Naive thymus-derived CD8-positive, alpha-beta T cell (primary cell): ENCODE measurements at places on chromosomes 6 and 20.
A peak's percentile ranks its signal among the peaks of the same experiment; 100 is the strongest.

DNA sequence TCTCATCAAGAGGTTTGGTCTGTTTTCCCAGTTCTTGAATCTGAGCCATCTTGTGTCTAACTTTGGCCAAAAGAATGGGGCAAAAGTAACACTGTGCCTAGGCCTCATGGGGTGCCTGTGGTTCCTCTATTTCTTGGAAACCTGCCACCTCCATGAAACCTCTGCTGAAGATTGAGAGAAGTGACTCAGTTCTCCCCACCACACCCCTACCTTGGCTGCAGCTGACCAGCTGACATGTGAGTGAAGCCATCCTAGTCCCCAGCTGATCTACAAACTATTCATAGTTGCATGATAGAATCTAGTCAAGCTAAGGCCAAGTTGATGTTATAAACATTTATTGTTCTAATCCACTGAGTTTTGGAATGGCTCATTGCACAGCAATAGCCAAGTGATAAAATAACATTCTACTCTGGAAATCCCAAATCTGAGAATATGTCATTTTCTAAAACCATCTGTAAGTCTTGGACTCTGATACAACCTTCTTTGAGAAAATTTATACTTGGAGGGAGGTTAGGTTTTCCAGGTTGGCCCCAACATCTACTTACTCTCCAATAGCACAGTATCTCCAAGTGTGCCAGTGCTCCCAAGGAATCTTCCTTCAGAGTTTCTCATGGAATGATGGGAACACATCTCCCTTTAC, 107.0 kb upstream of the SMLR1 start:
- DNase-seq: no peak

DNA sequence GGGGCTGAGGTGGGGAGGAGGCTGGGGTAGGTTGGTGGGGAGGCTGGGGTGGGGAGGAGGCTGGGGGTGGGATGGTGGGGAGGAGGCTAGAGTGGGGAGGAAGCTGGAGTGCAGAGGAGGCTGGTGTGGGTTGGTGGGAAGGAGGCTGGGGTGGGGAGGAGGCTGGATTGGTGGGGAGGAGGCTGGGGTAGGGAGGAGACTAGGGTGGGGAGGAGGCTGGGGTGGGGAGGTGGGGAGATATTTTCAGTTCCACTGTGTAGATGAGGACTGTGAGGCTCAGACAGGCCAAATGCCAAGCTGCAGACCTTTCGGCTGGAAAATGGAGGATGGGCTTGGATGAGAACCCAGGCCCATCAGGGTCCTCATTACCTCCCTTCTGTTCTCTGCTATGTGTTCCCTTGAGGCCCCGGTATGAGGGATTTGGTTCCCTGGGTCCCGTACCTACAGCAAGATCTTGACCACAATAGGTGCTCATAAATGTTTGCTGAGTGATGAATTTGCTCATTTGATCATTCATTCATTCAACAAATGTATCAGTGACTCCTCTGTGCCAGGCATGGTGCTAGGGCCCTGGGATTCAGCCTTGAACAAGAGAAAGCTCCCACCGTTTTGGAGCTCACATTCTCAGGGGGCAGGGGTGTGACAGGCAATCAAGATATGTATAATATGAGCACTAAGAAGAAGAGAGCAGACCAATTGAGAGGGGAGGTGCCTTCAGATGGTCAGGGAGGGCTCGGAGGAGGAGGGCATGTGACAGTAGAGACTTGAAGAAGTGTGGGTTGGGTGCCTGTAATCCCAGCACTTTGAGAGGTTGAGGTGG, 36.1 kb upstream of the NOL4L start:
- no peak for DNase-seq

GRCh38 chr20:34622821-34623451, 54.0 kb downstream of the PIGU start:
- no peak for DNase-seq

GRCh38 chr6:71292001-71292400, 3.4 kb downstream of the OGFRL1 start:
- DNase-seq: no peak

DNA sequence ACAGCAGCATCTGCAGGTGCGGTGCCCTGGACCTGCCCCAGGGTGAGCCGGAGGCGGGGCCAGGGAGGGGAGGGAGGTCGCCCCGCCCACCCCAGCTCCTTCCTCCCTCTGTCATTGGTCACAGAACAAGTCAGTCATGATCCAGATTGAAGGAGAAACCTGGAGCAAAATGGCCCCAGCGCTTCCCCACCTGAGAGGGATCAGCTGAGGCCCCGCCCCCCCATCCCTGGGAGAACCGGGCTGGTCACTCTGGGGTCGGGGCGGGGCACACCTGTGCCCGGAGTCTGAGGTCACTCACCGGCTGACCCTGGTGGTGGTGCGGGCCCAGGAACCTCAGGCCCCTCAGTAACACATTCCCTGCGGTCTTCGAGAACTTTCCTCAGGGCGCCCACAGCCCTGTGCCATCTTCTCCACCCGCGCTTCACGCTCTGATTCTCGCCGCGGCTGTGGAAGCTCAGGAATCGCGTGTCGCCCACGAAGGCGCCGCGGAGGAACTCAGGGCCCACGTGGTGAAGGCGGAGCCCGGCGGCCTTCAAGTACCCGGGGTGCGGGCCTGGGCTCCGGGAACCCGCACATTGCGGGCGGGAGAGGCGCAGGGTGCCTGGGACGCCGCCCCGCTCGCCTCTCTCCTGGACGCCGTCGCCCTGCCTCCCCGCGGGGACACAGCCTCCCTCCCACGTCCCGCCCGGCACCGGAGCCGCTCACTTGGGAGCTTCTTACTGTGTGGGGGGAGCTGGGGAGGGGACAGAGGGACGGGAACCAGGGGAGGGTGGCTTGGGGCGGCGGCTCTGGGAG, 36.4 kb upstream of the HLA-C start:
- DNase-seq: peak; percentile 52

DNA sequence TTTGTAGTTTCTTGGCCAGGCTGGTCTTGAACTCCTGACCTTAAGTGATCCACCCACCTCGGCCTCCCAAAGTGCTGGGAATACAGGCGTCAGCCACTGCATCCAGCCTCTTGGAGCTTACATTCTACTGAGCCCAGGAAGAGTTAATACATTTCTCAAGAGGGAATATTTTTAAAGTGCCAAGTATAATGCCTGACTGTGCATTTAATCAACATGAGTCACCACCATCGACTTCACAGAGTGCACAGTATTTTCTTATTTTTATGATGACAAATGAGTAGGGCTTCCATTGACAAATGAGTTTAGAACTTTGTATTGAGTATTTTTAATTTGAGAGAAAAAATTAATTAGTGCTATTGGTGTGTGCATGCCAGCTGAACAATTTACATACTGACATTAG, 72.2 kb downstream of the SASH1 start:
- DNase-seq: no peak

- no peak for DNase-seq
Observed at GRCh38 chr6:15062516-15063252, 183.2 kb upstream of the JARID2 start.

- DNase-seq: no peak
Observed at GRCh38 chr6:52588710-52589091, 11.8 kb upstream of the TRAM2 start.

- DNase-seq: no peak
Observed at GRCh38 chr6:75751443-75751842, 2.4 kb downstream of the MYO6 start.

DNA sequence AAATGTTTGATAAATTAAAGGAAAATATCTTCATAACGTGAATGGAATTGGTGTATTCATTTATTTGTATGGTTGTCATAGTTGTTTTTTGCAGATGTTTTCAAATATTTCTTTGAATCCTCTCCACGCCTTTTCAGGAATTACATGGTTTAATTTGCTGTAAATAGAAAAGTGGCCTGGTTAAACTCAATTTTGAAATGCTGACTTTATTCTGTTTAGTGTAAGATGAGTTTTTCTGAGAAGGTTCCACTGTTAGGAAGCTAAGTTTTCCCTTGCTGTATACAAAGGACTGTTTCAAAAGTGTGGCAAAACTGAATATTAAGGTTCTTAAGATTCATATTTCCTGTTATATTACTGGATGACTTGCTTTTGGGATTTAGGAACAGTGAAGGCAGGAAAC, 503 bp upstream of the ZC2HC1B start:
- DNase-seq: no peak

GRCh38 chr6:25227854-25228253, 51.3 kb upstream of the CARMIL1 start:
- DNase-seq: no peak

DNA sequence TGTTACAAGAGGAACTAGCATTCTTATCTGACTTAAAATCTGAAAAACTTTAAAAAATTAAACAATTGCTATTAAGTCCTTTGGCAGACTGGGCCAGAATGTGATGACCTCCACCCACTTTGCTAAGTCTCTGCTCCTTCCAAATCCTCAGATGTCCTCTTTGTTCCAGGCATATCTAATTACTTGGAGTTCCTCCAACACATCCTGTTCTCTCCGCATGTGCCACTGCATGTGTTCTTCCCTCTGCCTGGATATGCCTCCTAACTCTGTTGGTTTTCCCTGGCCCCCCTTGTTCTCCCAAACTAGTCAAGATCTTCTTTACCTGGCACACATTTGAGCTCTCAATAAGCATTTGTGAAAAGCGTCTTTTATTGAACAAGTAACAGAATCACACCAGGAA, 23.1 kb downstream of the ELOVL2 start:
- DNase-seq: no peak

- DNase-seq: no peak
Observed at GRCh38 chr6:29741592-29741991, 18.4 kb downstream of the HLA-F start.

DNA sequence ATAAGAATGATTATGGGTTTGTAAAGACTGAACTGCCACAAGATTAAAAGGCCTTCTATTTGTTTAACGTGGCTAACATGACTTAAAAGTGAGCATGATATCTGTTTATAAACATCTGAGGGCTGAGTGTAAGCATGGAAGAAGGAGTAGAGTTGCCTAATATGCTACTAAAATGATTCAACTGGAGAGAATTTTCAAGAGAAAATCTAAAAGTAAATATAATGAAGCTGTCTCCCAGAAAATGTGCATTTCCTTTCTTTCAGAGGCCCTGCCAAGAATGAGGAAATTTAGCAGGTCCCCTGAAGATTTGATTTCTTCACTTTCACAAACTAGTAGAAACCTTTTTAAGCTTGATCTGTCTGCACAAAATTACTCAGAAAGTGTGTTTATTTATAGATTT, 4.2 kb upstream of the EYA4 start:
- DNase-seq: no peak

GRCh38 chr20:59992526-59993084, 34.4 kb downstream of the CDH26 start:
- DNase-seq: no peak

DNA sequence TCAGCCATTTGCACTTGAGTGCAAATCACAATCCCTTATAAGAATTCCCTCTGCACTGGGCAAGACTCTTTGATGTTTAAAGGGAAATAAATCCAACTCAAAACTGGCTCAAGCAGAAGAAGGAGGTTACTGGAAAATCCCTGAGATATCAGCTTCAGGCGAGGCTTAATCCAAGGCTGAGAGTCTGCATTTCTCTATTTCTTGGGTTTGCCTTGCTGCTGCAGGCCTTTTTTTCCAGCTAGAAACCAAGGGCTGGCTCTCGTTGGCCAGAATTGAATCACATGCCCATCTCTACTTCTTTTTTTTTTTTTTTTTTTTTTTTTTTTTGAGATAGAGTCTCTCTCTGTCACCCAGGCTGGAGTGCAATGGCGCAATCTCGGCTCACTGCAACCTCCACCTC, 11.7 kb downstream of the HCK start:
- no peak for DNase-seq

DNA sequence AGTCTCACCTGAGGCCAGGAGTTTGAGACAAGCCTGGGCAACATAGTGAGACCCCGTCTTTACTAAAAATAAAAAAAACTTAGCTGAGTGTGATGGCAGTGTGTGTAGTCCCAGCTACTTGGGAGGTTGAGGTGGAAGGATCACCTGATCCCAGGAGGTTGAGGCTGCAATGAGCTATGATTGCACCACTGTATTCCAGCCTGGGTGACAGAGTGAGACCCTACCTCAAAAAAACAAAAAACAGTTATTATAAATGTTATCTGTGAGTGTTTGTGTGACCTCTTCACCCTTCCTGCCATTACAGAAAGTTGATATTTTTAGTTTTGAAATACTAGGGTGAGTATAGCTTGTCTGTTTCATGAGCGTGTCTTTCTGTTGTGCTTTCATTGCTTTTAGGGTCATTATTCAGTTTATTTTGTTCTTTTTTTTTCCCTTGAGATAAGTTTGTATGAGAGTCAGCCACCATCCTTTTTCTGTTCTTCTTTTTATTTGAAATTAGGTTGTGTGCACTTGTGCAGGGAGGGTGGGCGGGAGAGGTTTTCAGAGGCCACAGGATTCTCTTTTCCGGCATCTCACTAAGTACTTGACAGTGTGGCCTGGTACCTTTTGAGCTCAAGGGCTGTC, 26.2 kb downstream of the CDYL start:
- no peak for DNase-seq

- no peak for DNase-seq
Observed at GRCh38 chr6:52551483-52552277, 25.2 kb downstream of the TRAM2 start.

DNA sequence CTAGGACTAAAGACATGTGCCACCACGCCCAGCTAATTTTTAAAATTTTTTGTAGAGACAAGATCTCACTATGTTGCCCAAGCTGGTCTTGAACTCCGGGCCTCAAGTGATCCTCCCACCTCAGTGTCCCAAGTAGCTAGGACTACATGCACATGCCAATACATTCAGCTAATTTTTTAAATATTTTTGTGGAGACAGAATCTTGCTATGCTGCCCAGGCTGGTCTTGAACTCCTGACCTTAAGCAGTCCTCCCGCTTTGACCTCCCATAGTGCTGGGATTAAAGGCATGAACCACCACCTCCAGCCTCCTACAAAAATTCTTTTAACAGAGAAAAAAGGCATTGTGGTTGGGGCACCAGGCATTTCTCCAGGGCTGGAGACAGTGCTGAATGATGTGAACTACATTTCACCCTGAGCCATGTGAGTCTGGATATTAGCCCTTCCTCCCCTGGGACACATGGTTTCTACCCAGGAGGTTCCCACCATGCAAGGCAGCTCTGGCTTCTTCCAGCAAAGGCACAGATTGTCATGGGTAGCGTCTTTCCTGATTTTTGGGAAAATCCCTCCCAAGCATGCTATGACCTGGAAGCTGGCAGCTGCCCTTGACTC, 36.3 kb upstream of the CMTR1 start:
- DNase-seq: no peak

GRCh38 chr6:13496513-13497190, 9.3 kb upstream of the GFOD1 start:
- DNase-seq: no peak

GRCh38 chr6:90251295-90251992, 45.2 kb downstream of the BACH2 start:
- no peak for DNase-seq

DNA sequence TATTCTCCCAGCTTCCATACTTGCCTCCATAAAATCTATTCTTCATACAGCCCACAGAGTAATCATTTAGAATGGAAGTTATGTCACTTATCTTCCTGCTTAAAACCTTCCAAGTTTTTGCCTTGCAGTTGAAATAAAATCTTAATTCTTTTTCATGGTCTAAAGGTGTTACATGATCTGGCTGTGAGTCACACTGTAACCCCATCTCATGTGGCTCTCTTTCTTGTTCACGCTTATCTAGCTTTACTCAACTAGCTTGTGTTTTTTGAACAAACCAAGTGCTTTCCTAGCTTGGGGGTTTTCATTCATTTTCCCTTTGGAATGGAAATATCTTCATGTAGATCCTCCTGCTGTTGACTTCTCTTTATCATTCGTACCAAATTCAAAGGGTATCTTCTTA, 23.6 kb upstream of the THEMIS start:
- DNase-seq: no peak
